ENCODE measurements at places on chromosomes 11 and 22.

DNA sequence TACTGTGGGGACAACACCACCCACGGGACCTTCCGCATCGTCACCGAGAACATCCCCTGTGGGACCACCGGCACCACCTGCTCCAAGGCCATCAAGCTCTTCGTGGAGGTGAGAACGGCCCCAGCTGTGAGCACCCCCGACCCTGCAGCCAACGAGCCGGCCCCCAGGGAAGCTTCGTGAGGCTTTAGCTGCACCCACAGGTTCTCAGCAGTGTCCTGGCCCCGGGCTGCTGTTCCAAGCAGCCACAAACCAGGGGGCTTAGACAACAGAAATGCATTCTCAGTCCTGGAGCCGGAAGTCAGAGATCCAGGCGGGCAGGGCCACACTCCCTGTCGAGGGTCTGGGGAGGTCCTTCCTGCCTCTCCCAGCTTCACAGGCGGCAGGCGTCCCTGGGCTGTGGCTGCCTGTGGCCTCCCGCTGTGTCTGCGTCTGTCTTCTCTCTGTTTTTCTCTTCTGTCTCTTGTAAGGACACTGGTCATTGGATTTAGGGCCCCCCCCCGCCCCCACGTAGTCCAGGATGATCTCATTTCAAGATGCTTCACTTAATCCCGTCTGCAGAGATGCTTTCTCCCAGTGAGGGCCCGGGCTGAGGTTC lies 12.5 kb downstream of the MUC5B start:
- peak; percentile 26 for DNase-seq

DNA sequence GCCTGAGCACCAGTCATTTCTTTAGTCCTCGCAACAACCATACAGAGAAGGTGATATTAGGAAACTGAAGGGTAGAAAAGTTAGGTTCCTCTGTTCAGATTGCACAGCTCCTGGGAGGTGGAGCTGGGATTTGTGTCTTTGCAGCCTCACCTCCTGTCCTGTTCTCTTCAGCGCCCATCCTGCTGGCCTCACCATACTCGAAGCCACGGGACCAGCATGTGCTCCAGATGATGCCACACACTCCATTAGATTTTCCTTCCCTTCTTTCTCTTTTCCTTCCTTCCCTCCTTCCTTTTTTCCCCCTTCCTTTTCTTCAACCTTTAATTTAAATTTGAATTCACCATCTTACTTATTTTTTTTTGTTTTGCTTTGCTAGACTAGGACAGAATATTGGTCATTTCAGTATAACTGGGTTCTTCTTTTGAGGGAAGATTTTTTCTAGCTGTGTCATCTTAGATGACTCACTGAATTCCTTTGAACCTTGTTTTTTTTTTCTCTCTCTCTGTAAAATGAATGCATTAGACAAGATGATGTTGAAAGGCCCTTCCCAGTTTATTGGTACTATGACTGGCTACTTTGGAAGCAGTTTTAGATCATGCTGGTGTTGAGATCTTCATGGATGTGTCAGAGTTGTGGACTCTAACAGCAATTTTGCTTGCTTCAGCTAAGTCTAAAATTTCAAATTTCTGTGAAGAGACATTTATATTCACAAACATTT lies 662.5 kb upstream of the TENM4 start:
- DNase-seq, result no peak

DNA sequence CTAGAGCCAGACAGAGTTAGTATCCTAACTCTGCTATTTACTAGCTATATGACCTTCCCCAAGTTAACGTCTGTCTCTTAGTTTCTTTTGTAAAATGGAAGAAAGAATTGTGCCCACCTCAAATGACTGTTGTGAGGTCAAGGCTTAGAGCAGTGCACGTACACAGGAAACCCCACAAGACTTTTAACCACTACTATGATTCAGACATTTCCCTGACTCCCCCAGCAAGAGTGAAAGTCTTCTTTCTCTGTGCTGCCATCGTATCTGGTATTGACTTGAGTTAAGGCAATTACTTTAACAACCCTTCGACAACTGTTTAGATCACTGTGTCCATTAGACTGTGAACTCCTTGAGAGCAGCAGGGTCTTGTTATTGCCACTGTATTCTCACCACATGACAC lies 2.6 kb upstream of the OR52W1 start:
- DNase-seq, result no peak

DNA sequence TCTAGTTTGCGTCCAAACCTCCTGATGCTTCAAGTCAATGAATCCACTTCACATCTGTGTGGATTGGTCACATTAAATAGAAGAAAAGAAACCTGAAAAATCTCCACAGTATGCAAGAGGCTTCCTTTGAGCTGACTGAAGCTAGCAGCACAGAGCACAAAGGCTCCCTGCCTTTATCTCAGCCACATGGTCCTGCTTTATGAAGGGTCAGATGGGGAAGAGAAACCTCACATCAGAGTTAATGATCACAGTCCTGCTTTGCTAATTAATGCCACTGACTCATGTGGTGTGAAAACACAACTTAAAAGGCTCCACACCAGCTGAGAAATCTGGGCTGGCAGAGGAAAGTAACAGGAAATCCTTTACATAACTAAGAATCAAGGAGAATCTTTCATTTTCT lies 1291.0 kb downstream of the LRRC4C start:
- DNase-seq, result no peak

DNA sequence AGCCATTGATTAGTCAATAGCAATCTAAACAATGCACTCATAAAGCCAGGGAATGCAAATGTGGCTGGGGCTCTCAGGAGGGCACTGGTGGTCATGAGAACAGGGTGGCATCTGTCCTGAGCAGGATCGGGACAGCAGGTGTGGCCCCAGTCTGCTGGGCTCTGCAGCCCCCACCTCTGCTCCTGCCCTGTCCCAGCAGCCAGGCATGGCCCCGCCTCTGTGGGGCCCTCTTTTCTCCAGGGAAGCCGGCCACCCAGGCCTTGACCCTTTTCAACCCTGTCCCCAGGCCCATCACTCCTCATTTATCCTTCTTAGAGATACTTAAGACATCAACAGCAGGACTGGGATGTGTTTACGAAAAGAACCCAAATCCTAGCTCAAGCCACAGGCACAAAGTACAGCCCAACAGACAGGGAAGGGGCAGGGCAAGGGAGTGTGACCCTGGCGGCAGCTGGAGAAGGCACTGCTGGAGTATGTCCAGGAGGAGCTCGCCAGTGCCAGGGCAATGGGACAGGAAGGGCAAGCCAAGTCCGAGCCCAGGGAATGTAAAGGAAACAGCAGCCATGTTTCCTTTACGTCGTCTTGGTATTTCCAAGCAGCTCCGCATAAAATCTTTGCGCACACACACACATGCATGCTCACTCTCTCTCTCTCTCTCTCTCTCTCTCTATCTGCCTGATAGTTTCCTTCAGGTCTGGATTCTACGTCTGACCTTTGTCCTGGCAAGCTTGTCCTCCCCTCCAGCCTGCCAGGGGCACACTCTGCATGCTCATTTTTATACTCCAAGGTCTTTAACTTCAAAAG lies 59.9 kb downstream of the DGCR2 start:
- no peak for DNase-seq

GRCh38 chr11:116357784-116358544 lies 414.8 kb downstream of the BUD13 start:
- DNase-seq, result no peak

GRCh38 chr11:100778166-100778785 lies 91.2 kb downstream of the ARHGAP42 start:
- DNase-seq, result no peak

- no peak for DNase-seq
Measured at GRCh38 chr11:73852049-73852448, 24.6 kb downstream of the COA4 start.

DNA sequence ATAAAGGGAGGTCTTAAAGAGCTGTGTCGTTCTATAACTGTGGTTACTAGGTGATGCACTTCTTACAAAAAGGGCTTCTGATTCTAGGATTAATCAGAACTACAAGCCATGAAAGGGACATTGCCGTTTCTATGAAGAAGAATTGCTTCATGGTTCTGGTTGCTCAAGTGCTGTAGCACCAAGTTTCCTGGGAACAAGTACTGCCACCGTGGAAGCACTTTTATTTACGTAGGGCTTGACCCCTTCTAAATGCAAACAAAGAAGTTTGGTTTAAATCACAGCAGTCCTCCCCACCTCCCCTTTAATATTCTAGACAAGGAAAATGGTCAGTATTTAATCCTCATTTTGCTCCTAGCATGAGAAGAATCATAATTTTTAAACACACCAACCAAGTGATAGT lies 9.8 kb downstream of the YAP1 start:
- no peak for DNase-seq

- no peak for DNase-seq
Measured at GRCh38 chr11:106398502-106399075, 321.1 kb downstream of the AASDHPPT start.

GRCh38 chr22:36352803-36353507 lies 34.8 kb downstream of the MYH9 start:
- no peak for DNase-seq

- DNase-seq, result no peak
Measured at GRCh38 chr11:109958821-109959166, 134.4 kb upstream of the ZC3H12C start.

GRCh38 chr22:45771711-45772110 lies 100.1 kb downstream of the ATXN10 start:
- DNase-seq, result no peak

- DNase-seq, result no peak
Measured at GRCh38 chr11:26828288-26828687, 106.4 kb upstream of the SLC5A12 start.

- no peak for DNase-seq
Measured at GRCh38 chr11:120969993-120970392, 53.9 kb upstream of the TBCEL start.

- no peak for DNase-seq
Measured at GRCh38 chr11:118448294-118448693, 12.0 kb downstream of the KMT2A start.

DNA sequence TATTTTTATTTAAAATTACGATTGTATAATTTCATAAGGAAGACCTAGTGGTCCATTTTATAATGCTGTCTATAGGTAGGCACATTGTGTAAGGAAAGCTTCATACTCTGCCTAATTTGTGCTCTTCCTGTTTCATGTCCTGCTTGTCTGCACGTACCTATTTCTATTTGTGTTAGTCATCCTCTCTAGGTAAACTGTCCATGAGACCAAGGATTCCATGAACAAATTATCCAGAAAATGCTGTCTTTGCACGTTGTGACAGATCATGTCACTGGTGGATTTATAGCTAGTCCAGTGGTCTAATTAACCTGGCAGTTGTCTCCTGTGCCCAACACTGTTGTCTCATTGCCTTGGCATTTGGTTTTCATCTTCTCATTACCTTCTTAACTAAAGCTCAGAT lies 44.7 kb downstream of the DNAJC24 start:
- no peak for DNase-seq

DNA sequence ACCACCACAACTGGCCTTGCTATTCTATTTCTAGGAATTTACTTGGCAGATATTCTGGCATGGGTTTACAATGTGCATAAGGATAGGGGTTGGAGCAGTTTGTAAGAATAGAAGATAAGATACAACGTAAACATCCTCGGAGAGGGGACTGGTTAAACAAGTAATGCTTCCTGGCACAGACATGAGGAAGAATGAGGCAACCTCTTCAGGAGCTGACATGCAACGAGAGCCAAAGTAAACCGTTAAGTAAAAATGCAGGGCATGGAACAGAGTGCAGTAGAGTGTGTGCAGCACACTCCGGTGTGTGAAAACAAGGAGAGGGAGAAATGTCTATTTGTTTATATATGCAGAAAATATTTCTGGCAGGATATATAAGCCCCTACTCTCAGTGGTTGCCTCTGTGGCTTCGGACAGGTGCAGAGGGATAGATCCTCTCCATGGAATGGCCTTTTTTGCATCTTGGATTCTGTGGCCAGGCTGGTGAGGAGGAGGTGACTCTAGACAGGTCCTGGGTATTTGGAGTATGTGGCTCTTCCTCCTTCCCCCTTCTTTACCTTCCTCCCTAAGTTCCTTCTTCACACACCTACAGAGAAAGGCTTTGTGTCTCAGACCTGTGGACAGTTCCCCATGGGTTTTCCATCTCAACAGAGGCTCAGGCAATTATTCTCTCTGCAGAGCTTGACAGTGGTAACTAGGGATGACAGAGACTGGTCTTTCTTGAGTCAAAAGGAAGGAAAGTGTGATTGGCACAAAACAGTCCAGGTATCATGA lies 2.5 kb downstream of the RAB36 start:
- no peak for DNase-seq

DNA sequence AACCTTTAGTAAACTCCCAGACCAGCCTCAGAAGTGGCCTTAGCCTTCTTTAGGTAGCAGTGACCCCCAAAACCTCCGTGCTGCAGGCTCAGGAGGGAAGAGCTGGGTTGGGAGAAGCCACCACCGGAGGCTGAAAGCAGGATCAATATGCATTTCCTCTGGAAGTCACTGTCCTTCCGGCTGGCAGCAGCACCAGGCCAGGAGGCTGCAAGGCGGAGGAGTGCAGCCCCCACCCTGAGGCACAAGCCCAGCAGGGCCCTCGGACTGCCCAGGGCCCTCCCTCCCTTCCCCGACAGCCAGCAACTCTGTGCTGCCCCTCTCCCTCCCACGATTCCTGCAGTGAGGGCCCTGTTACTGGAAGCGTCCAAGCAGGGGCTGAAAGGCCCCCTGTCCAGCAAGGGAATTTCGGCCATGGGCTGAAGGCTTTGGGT lies 3.2 kb upstream of the NRXN2 start:
- no peak for DNase-seq

DNA sequence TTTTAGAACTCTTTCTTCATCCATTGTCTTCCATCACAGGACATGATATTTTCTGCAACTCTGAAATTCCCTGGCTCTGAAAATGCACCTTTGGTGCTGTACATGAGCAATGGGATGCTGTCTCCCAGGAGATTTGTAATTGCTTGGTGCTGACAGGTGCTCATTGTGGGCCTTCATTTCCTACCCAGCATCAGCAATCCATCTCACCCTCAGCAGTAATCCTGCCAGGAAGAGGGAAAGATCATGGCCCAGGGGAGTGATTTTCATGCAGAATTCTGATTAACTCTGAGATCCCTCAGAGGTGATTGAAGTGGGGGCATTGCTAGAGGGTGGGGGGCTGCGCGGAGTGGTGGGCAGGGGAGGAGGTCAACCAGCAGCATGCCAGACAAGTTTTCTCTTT lies 651.7 kb downstream of the NELL1 start:
- DNase-seq, result no peak

- no peak for DNase-seq
Measured at GRCh38 chr11:48109046-48109666, 107.5 kb upstream of the OR4B1 start.

DNA sequence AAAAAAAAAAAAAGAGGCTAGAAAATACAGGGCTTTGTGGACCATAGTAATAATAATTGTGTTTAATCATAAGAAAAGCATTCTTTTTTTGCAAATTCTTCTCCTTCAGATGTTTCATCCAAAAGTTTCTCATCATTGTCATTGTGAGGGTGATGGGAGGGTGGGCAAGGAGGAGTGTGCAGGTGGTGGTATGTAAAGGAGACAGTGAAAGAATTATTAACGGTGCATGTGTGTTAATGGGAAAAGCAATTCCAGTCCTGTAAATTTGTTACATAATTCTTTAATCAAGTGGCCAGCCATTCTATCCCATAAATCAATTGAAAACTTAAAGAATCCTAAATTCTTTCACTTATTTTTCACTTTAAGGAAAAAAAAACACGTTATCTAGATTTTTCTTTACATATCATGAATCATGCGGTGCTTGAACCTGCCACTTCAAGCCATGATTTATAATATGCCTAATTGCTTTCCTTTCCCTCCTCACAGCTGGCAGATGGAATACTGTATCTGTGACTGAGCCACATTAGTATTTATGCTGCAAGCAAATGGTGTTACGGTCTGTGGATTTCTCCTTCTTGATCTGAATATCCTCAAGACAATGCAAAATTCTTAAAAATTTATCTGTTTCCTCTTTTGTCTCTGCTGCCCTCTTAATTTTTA lies 318.5 kb downstream of the JRKL start:
- no peak for DNase-seq
